ENCODE measurements at places on chromosomes 2 and 18.

DNA sequence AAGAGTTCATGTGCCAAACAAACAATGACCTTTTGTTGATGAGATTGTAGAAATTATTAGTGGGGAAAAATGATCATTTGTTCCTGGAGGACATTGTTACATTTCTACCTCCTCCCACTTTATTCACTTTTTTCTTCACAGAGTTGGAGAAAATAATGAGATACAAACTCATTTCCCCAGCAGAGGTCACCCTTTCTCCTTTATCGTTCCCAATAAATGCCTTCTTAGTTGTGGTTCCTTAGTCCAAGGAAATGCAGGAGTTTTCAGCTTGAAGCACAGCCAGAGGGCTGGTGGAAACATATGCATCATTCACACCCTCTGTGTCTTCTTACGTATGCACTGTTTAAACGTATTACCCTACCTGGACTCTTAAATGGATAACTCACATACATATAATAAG lies 108.8 kb downstream of the SLC4A3 start:
- DNase-seq = peak; percentile 74

DNA sequence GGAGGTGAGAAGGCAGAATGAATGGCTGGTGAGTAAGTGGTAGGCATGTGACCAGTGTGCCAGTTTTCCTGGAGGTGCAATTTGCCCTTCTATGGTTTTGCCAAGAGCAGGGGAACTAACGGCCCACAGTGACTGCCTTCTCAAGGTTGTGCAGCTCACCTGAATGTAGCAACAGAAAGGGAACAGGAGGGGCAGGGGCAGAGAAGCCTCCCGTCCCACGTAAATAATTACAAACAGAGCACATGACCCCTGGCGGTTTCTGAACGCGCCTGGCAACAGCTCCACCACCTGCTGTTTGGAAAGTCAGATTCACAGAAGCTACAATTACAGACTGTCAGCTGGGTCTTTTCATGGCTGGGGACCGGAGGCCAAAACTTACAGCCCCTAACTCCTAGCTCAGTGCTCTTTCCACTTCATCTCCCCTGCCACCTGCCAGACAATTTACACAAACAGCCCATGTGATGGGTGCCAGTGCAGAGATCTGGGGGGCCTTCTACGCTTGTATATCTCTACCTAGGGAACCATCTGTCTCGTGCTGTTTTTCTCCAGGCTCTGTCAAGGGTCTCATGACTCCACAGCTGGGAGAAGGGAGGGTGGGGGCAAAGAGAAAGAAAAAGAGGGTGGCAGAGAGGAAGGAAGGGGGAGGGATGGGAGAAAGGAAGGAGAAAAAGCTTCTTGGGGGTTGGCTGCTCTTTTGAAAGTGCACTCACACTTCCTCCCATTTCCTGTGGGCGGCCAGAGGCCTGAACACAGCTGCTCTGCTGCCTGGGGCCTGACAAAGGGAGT lies 69.6 kb downstream of the POLR1A start:
- DNase-seq = peak; percentile 58

GRCh38 chr2:235146871-235147565 lies 195.2 kb downstream of the SH3BP4 start:
- no peak for DNase-seq

DNA sequence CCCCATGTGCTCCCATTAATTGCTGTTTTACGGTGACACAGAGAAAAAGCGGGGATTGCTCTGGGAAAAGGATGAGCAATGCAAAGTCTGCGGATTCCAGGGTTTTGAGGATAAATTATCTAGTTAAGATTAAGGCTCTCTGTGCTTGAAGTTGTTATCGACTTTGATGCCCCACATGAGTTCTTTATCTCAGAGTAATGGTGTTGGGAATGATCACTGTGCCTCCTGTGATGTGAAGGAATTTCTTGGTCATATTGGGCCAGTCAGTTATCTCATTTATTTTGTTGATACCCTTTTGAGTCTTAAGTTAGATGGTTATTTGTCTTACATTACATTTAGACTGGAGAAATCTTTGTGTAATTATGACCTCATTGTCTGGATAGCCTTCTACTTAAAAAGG lies 184.6 kb upstream of the MEX3C start:
- DNase-seq = no peak

DNA sequence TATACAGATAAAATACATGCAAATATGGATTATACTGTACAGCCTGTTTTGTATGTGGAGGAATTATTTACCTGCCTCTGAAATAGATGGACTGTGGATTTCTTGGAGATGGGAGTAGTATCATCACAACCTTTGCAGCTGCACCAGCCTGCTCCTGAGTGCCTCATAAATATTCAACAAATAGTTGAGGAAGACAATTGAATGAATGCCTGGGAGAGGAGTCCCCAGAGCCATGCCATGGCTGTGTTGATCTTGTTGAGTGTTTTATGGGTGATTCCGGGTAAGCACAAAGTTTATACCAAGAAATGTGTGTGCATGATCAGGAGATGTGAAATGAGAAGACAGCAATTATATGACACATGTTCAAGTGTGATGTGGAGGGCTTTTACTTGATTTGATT lies 225.0 kb downstream of the FHOD3 start:
- no peak for DNase-seq

GRCh38 chr18:24370120-24370519 lies 27.5 kb downstream of the OSBPL1A start:
- no peak for DNase-seq

- no peak for DNase-seq
Measured at GRCh38 chr2:15614545-15615300, 23.1 kb downstream of the DDX1 start.

DNA sequence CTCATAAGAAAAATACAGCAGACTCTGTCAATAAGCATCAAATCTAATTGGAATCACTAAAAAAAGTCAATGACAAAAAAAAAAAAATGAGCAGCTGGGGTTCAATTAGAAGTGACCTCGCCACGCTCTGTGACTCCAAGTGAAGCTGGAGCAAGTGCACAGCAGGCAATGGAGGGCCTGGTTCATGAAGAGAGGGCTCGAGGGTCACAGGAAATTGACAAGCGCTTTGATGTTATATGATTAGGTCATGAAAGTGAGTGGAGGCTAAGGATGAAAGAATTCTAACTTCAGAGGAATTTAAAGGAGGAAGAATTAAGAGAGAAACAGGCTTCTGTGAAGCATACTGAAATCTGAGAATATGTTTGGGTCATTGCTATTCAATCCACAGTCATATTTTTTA lies 85.4 kb upstream of the TMEM18 start:
- no peak for DNase-seq

GRCh38 chr2:23425338-23425871 lies 40.4 kb downstream of the KLHL29 start:
- peak; percentile 56 for DNase-seq

GRCh38 chr2:97714950-97715652 lies 1.7 kb downstream of the ZAP70 start:
- no peak for DNase-seq

DNA sequence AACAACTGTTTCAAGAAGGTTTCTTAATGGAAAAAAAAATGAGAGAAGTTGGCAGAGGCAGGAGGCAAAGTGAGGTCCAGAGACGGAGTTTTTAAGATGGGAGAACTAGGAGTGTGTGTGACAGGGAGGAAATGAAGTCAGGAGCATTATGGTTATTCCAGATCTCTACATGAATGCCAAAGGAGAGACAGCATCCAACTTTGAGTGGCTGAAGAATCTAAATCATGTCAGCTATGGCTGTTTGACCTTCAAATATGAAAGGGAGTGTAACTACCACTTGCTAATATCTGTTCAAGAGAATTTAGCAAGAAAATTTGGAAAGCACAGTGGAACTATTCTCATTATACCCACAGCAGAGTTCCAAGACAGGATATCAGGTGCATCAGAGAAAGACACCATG lies 81.2 kb upstream of the CCBE1 start:
- no peak for DNase-seq

- no peak for DNase-seq
Measured at GRCh38 chr18:6748241-6748640, 18.7 kb downstream of the ARHGAP28 start.

GRCh38 chr2:181117206-181117925 lies 137.0 kb downstream of the UBE2E3 start:
- no peak for DNase-seq

- DNase-seq = no peak
Measured at GRCh38 chr2:12787891-12788801, 71.4 kb downstream of the TRIB2 start.

DNA sequence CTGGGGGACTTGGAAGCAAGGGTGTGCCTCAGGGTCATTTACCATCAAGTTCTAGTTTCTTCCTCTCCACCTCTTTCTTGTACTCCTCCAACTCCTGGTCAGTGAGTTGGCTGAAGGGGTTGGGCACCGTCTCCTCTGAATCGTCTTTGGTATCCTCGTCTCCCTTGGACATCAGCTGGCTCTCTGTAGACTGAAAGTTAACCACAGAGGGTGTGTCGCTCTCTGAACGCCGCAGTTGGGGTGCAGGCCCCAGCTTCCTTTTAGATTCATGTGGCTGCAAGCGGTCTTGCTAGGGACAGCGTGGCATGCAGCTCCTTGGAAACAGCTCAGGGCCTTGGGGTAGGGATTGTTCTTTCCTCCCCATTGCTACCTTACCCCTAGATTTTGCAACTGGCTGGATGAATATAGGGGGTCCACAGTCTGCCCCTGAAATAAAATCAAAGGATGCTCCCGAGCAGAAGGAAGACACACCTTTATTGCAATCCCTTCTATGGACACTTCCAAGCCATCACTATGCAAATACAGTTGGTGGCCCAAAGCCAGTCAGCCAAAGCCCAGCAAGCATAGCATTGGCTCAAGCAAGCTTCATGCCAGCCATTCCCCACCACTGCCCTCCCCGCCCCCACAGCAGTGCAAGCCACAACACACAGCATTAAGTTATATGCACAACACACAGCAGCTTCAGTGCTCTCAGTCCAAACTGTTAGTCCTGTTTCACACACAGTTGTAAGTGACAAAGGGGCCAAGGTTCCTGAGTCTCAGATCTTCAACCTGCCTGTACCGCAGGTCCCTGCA lies 93.2 kb downstream of the ADD2 start:
- DNase-seq = no peak

GRCh38 chr2:207397917-207398655 lies 131.7 kb upstream of the CREB1 start:
- DNase-seq = no peak

DNA sequence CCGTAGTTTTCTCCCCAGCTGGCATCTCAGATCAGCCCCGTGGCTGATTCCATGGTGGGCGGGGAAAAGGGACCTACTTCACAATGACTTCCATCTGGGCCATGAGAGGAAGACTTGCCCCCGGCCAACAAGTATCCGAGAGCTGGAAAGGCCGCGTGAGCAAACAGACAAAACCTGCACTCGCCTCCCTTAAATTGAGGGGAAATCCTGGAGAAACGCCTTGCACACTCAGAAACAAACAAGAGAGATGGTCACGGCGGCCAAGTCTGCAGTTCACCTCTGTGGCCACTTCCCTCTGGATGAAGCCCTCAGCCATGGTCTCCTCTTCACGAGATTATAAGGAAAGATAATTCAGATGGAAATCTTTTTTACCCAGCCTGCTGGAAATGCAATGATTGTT lies 39.4 kb upstream of the TPO start:
- DNase-seq = no peak

DNA sequence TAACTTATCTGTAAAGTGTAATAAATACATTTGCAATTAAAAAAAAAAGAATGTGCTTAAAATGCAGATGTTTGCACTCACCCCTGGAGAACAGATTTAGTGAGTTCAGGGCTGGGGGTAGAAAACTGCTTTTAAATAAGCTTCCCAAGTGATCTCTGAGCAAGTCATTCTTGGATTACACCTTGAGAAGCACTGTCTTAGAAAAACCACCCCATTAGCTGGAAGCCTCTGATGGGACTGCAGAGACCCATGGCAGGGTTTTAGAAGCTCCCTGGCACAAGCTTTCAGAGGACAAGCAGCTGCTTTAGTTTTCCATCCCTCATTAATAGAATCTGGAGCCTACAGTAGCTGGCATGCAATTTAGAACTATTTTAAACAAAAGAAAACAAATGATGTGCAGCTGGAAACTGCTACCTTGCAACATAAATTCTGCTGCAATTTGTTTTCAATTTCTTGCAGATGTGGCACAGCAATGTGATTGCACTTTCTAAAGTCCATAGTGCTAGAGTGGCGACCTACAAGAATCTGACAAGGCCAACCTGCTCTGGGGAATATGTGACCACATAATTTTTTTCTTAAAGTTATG lies 141.5 kb downstream of the CDC42EP3 start:
- DNase-seq = no peak

DNA sequence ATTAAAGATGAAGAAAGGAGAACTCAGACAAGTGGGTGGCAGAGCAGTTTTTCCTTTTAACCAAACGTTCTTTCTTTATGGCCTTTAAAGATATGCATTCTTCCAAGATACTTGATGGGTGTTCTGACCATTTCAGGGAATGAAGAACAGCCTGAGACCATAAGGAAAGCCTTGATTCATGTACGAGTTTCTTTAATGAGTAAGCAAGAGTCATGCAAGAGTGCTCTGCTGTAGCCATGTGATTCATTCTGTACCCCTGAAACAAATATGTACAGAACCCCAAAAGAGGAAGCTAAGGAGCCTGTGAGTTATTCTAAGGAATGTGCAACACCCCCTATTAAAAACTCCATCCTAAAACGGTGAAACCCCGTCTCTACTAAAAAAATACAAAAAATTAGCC lies 372.8 kb downstream of the MTX2 start:
- no peak for DNase-seq

- no peak for DNase-seq
Measured at GRCh38 chr2:160921386-160921964, 238.8 kb upstream of the TANK start.

DNA sequence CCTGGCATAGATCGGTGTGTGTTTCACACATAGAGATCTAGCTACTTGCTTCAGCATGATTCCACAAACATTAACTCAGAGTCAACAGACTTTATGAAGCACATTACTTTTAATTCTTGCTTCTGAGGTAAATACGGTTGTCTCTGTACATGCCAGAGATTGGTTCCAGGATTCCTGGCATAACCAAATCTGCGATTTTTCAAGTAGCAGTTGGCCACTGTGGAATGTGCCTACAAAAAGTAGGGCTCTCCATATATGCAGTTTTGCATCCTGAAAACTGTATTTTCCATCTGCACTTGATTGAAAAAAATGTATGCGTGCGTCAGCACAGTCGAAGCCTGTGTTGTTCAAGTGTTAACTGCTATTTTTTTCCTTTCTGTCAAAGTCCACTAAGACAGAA lies 85.0 kb downstream of the ZAP70 start:
- DNase-seq = no peak

- DNase-seq = no peak
Measured at GRCh38 chr18:10776493-10776892, 250.7 kb downstream of the NAPG start.

DNA sequence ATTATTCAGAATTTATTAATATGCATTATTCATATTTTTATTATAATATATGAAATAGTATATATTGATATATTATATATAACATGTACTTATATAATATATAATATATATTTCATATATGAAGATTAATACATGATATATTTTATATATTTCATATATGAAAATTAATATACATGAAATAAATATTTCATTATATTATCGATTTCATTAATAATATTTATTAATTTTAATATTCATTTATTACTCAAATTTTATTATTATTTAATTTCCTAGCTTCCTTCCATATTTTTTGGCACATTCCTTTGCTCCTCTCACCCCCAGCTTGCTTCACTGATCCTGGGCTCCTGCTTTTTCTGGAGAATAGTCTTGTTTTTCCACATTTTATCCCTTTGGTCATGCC lies 29.7 kb downstream of the CD8B2 start:
- no peak for DNase-seq
